ENCODE measurements at places on chromosomes 12 and 14.

DNA sequence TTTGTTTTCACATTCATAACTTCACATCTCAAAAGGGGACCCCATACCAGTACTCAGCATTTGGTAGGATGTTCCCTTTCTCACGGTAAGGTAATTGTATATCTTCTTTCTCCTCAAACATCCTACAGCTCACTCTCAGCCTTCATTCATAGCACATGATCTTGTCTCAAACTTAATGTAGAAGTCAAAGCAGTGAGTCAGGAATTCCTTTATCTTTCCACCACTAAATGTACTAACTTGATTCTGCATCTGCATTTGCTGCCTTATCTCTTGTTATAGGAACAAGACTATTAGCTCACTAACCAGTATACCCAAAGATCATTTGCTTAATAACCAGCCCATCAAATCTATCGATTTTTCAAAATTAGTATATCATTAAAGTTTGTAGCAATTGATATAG, 22.9 kb downstream of the CPSF2 start:
- DNase-seq: peak; percentile 46

- DNase-seq: no peak
Observed at GRCh38 chr14:24311837-24312615, 724 bp downstream of the LTB4R start.

DNA sequence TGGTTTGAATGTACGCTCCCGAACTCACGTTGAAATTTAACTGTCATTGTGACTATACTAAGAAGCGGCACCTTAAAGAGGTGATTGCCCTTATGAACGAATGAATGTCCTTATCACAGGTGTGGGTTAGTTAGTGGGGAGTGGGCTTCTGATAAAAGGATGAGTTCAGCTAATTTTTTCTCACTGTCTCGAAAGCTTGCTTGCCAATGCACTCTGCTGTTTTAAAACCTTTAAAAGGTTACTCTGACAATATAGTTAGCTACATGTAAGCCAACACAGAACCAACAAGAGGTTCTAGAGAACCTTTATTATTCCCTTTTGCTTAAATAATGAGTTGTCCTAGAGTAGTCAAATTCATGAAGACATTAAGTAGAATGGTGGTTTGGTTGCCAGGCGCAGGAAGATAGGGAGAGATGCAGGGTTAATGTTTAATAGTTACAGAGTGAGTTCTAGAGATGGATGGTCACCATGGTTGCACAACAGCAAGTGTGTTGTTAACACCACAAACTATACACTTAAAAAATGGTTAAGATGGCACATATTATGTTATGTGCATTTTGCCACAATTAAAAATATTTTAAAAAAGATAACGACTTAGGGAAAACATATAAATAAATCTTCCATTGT, 26.3 kb downstream of the RTN1 start:
- no peak for DNase-seq

GRCh38 chr14:105163040-105163742, 5.4 kb downstream of the JAG2 start:
- no peak for DNase-seq

GRCh38 chr12:87511371-87511770, 517.8 kb downstream of the C12orf50 start:
- no peak for DNase-seq

DNA sequence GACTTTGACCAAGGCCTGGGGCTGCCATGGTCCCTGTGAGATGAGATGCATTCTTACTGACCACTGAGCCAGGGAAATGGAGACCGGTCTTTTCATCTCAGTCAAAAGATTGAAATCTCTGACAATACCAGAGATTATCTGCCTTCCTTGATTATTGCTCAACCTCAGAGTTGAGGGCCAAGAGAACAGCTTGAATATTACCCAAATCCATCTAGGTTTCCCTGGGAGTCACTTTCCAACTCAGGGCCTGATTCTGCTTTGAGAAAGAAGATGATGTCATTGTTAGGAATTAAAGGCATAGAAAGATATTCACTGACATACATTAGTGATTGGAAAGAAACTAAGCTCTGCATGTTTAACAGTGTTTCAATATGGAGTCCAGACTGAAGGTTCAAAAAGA, 515.9 kb upstream of the TBX3 start:
- DNase-seq: peak; percentile 35

DNA sequence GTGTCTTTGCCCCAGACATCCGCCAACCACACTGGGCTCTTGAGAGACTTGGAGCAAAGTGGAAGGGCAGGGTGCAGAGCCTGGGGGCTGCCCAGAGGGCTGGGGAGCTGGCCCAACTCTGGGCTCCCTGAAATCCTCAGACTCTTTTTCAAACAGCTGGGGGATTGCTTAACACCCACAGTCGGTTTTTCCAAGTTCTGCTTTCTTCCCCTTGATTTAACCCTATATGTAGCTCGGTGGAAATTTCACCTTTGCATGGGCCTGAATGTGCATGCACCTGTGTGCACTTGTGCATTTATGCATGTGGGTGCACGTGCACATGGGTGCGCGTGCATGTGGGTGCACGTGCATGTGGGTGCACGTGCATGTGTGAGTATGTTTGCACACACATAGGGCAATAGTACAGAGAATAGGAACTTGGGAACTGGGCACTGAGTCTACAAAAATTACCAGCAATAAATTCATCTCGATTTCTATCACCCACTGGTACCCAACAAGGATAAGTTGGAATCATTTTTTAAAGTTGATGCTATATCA, 52.3 kb upstream of the RFLNA start:
- no peak for DNase-seq

- no peak for DNase-seq
Observed at GRCh38 chr14:20743556-20743955, 2.1 kb upstream of the EDDM3A start.

GRCh38 chr12:54349679-54350078, 14.6 kb downstream of the GPR84 start:
- DNase-seq: no peak

- no peak for DNase-seq
Observed at GRCh38 chr12:121592320-121592719, 11.5 kb upstream of the KDM2B start.

- no peak for DNase-seq
Observed at GRCh38 chr14:61939776-61940175, 177.6 kb downstream of the SNAPC1 start.

DNA sequence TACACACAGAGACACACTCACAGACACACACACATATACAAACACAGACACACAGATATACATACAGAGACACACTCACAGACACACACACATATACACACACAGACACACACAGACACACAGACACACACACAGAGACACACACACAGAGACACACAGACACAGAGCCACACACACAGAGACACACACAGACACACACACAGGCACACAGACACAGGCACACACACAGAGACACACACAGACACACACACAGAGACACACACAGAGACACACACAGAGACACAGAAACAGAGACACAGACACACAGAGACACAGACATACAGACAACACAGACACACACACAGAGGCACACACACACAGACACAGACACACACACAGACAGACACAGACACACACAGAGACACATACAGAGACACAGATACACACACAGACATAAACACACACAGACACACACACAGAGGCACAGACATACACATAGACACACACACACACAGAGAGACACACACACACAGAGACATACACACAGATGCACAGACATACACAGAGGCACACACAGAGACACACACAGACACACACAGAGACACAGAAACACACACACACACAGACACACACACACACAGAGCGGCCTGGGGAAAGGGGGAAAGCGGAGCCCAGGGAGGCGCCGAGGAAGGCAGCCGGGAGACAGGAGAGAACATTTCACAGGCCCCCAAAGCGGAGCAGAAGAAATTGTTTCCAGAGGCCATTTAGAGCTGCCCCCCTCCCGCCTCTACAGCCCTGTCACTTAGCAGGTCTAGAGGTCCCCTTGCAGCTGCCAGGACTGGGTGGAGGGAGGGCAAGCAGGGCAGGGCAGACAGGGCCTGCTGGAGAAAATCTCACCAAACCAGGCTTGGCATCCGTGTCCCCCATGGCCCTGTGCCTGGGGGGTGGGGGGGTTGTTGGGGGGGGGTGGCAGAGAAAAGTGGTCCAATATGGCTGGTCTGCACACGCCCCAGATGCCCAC, 38.9 kb downstream of the SERPINA3 start:
- DNase-seq: no peak

DNA sequence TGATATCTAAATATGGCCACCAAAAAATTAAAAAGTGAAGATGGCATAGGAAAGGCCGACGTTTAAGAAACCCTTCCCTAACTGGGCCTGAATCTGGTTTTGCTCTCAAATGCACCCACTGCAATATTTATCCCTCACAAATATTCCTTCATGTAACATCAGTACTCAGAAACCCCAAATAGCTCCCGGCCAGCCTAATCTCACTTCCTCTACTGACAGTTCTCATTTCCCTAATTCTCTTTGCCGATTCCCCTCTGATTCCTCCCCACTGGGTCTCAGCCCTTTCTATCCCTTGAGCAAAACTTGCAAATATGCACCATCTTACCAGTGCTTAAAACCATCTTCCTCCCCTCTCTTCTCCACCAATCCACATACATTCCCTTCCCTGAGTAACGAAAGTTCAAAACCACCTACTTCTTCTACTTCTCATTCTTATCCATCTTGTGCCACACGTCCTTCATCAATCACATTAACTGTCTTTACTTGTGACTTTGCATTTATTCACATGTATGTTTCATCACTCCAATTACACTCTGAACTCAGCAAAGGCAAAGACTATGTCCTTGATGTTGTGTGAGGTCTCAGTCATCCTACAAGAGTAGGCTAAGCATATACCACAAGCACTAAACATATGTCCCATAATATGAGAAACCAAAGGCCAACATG, 23.1 kb downstream of the KCNK10 start:
- DNase-seq: no peak

DNA sequence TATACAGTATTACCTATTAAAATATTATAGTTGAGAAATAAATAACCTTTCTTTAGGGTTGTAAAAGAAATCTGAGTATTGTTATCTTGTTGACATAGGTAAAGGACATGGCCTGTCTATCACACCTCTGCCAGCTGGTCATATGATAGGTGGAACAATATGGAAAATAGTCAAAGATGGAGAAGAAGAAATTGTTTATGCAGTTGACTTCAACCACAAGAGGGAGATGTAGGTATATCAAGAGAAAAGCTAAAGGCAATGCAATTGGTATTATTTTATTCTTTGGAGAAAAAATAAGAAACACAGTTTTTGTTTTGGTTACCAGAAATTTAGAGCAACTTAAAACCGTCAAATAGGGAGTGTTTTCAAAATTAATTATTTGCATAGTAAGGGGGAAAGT, 13.5 kb downstream of the CPSF2 start:
- DNase-seq: peak; percentile 58

GRCh38 chr12:91854725-91855124, 290.9 kb downstream of the BTG1 start:
- peak; percentile 24 for DNase-seq

DNA sequence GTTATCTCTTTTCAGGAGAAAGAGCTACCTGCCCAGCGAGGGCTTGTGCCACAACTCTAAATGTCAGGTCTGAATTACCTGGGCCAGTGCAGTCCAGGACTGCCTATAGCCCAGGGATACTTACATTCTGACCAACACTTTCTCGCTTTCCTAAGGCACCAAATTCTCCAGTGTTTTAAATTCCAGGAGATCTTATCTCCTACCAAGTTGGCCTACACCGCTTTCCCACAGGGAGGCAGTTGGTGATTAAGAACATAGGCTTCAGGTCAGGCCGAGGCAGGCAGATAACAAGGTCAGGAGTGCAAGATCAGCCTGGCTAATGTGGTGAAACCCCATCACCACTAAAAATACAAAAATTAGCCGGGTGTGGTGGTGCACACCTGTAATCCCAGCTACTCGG, 41.1 kb downstream of the RPS29 start:
- DNase-seq: no peak

DNA sequence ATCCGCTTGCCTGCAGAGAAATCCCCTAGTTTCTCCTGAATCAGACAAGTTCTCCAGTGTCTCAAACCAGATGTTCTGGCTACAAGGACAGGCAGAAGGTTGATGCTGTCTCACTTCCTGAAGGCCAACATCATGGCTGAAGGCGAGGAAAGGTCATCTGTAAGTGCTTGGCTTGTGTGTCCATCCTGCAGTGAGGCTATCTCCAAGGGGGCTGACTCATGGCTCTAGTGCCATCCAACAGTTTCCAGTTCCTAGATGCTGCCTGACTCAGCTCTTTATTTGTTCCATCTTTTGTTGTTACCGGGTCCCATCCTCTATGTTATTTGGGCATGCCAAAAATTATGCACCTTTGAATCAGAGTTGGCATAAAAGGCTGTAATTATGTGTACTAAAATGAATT, 232.1 kb upstream of the TBX3 start:
- peak; percentile 90 for DNase-seq

- no peak for DNase-seq
Observed at GRCh38 chr14:71235875-71236274, 328.6 kb downstream of the PCNX1 start.

DNA sequence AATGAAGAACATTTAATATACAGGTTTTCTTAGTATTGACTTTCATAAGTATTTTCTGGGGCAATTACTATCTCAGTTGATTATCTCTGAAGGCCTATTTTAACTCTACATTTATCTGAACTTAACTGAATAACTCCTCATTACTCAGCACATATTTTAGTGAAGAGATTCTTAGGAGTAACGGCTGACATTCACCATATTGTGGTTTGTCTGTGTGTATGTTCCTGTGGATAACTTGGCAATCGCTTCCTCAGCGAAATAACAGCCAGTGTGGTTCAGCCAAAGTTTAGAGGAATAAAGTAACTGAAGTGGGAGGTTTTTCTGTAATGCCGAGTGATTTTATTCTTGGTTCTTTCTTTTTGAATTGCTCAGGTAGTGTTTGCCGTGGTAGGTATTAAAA, 168.0 kb downstream of the RAD51B start:
- peak; percentile 91 for DNase-seq

GRCh38 chr12:12877781-12878455, 13.4 kb upstream of the GPRC5A start:
- DNase-seq: no peak

DNA sequence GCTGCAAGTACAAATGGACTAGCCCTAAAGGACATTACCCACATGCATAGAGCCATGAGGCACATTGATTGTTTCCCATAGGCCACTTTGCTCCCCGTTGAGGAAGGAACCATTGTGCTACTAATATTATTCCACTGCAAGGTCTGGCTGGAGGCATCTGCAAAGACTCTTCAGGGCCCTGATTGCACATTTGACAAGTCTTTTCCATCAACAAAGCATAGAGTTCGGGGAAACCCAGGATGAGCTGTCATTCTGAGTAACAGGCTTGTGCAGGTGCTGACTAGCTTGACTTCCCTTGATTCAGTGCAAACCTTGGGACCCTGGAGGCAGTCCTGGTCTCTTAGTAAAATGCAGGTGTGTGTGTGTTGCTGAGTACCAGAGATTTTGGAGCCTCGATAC, 73.8 kb downstream of the SUSD6 start:
- peak; percentile 39 for DNase-seq

- DNase-seq: no peak
Observed at GRCh38 chr14:50040895-50041465, 75.4 kb downstream of the VCPKMT start.

- no peak for DNase-seq
Observed at GRCh38 chr12:585062-586061, 77.9 kb downstream of the NINJ2 start.

- no peak for DNase-seq
Observed at GRCh38 chr14:88829188-88829587, 4.7 kb downstream of the TTC8 start.
